ENCODE measurements at places on chromosomes 11 and 22. TPM values are rescaled to one million over a fixed set of nuclear protein-coding genes. Genes with fewer than 3 reads are reported as not detected.

GRCh38 chr22:47198801-47199251 lies 436.4 kb downstream of the TBC1D22A start:
- no peak for DNase-seq

DNA sequence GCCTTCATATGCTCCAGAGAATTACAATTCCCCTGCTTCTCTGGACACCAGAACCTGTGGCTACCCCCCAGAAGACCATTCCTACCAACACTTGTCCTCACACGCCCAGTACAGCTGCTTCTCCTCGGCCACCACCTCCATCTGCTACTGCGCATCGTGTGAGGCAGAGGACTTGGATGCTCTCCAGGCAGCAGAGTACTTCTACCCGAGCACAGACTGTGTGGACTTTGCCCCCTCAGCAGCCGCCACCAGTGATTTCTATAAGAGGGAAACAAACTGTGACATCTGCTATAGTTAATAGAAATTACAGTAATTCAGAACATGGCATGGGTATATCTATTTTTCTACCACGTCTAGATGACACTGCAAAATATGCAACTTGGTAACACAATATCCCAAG lies 9.8 kb downstream of the POU2AF3 start:
- peak; percentile 52 for DNase-seq

- DNase-seq = no peak
These were observed 49.0 kb downstream of the MYO7A start for GRCh38 chr11:77176996-77177395.

- no peak for DNase-seq
These were observed 72.8 kb upstream of the MYOD1 start for GRCh38 chr11:17646451-17647145.

GRCh38 chr11:62267050-62267449 lies 2.9 kb upstream of the SCGB2A2 start:
- DNase-seq = no peak

DNA sequence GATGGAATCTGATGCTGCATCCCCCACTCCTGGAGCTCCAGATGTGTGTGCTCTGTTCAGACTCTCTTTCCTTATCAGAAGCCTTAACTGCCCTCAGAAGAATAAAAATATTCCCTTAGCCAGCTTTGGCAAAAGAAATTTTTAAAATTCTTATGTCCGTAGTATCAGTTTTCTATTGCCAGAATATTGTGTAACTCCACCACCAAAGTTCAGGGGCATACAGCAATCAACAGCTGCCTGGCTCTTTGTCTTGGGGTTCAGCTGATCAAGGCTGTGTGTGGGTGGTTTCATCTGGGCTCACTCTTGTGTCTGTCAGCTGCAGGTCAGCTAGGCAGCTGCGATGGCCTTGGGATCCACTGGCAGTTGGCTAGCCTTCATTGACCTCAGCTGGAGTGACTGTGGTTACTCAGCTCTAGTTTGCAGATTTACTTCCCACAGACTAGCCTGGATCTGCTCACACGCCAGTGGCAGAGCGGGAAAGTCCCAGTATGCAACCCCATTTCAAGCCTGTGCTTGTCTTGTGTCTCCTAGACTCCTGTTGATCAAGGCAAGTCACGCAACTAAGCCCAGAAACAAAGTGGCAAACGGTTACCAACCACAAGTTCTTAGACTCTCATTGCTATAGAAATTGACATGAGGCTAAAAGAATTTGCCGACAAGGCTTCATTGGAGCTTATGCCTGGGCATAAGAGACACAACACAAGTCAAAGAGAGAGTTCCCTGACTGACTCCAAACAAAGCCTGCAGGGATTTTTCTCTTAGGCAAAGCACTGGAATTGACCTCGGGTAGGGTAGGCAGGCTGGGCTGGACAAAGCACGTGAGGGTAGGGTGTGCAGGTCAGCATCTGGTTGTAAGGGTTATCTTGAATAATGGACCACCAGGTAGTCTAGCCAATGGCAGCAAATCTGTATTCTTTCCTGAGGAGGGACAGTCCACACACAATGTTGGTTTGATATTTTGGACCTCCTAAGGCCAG lies 7.5 kb downstream of the TMEM138 start:
- DNase-seq = peak; percentile 70

- peak; percentile 92 for DNase-seq
These were observed 159.5 kb upstream of the POU2AF2 start for GRCh38 chr11:111086058-111086457.

MS4A15 gene
- not detected for total RNA-seq

All from SJCRH30 (cell line).